Activated CD4-positive, alpha-beta T cell treated with anti-CD3 and anti-CD28 coated beads, Interleukin-2, amount 50 U/mL, for 48 hours (primary cell): ENCODE measurements at places on chromosomes 16 and 17.

- DNase-seq: no peak
Measured at GRCh38 chr16:68995011-68995504, 110.4 kb upstream of the HAS3 start.

- DNase-seq: peak; percentile 60
Measured at GRCh38 chr17:9021158-9021991, at the start of gene NTN1. Gene NTN1, plus strand, starts transcription at chr17:9021510. Its CDS starts 864 bp downstream, at chr17:9022374.

DNA sequence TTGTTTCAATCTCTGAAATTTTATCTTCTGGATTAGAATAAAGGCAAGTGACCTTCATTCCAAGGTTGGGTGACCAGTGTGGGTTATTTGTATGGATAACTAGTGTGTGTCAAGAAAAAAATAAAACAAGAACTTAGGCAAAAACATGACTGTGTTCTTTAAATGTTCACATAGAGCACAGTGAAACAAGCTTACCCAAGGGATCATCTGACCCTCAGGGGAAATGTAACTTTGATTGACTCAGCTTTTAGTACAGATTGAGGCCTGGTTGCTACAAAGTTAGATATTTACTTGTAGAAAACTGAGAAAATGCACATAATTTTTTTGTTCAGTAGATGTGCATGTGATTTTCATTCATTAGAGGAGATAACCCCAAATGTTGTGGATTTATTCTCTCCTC lies 6.7 kb downstream of the CACNG3 start:
- no peak for DNase-seq

- no peak for DNase-seq
Measured at GRCh38 chr16:1108299-1109252, 12.5 kb upstream of the C1QTNF8 start.

- no peak for DNase-seq
Measured at GRCh38 chr17:2844416-2844815, 48.2 kb downstream of the RAP1GAP2 start.

GRCh38 chr17:75691371-75691791 lies 24.2 kb downstream of the SAP30BP start:
- DNase-seq: peak; percentile 49

DNA sequence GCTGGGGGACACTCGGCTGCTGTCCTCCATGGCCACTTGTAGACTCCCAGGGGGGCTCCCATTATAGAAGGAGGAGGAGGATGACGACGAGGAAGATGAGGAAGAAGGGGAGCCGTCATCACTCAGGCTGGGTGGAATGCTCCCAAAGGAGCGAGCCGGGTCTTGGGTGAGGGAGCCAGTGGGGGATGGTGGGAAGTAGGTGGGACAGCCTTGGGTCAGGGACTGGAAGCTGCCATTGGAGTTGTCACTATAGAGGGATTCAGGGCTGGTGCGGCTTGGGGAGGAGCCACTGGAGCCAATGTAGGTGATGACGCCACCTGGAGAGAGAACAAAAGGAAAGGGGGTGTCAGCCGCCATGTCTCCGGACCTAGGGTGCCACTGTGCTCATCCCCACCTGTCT lies 3.3 kb downstream of the NR1D1 start:
- no peak for DNase-seq

DNA sequence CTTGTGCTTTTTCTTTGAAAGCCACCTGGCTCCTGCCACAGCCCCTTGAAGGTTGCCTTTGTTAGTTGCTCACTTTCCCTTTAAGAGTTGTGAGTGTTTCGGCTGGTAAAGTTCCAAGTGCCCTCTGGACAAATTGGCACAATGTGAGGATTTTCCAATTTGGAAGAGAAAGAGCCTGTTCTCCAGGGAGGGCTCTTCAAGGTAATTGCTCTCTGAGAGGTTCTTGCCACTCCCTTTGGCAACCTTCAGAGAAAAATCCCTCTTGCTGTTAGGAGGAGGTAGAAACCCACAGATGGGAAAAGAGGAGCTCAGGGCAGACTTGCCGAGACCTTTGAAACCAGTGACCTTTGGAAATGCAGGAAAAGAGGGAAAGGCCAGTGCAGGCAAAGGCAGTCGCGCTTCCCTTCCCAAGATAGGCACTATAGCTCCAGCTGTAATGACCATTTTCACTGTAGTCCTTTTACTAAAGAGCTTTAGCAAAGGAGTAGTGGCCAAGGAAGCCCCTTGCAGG lies 49.0 kb upstream of the AKAP1 start:
- no peak for DNase-seq

DNA sequence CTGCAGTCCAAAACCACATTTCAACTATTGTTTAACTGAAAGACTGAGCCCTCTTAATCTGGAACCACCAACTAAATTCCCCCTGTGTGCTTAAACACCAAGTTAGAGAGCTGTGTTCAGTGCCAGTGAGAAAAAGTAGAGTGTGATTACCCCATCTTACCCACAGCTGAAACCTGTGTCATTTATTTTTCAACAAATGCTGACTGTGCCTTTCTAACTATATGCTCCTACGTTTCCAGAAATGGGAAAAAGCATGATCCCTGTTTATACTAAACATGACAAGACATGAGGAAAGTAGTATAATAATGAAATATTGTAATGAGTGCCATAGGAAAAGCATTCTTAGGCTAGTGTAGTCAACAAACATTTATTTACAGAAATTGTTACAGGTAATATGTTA lies 7.4 kb upstream of the TOX3 start:
- DNase-seq: no peak

- peak; percentile 92 for DNase-seq
Measured at GRCh38 chr16:30075503-30076275, at the start of gene PPP4C. Gene PPP4C, plus strand, starts transcription at chr16:30075994. Its CDS starts 384 bp downstream, at chr16:30076378.

DNA sequence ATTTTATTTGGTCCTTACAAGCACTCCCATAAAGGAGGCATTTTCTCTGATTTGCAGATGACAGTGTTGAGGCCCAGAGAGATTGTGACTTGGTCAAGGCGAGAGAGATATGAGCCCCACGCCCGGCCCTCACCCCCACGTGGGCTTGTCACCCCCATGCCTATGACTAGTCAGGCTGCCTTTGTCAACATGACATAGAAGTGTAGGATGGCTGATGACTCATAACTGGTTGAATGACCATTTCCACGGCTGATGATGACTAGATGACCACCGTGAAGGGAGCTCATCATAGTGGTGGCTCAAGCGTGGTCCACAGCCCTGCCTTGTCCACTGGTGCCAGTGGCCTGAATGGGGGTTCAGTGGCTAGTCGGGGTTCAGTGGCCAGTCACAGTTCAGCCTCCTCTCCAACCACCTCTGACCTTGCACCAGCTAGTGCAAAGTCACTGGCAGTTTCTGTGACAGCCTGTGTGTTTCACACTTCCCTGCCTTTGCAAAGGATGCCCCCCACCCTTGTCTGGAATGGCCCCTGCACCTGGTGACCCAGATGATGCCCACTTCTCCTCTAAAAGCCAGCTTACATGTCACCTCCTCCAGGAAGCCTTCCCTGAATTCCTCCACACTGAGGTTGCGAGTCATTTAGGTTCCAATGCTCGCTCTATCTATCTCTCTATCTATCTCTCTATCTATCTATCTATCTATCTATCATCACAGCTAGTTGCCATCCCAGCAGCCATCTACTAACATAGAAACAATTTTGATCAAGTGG lies 3.8 kb upstream of the WSCD1 start:
- DNase-seq: no peak

- no peak for DNase-seq
Measured at GRCh38 chr17:40283662-40284061, 4.0 kb upstream of the CDC6 start.

- DNase-seq: no peak
Measured at GRCh38 chr16:1331712-1332617, 1.5 kb upstream of the BAIAP3 start.

GRCh38 chr17:77726549-77727006 lies 231.9 kb upstream of the TNRC6C start:
- no peak for DNase-seq

GRCh38 chr16:12558641-12559040 lies 245.0 kb downstream of the CPPED1 start:
- no peak for DNase-seq

- no peak for DNase-seq
Measured at GRCh38 chr16:86244158-86244557, 266.2 kb upstream of the FOXF1 start.

DNA sequence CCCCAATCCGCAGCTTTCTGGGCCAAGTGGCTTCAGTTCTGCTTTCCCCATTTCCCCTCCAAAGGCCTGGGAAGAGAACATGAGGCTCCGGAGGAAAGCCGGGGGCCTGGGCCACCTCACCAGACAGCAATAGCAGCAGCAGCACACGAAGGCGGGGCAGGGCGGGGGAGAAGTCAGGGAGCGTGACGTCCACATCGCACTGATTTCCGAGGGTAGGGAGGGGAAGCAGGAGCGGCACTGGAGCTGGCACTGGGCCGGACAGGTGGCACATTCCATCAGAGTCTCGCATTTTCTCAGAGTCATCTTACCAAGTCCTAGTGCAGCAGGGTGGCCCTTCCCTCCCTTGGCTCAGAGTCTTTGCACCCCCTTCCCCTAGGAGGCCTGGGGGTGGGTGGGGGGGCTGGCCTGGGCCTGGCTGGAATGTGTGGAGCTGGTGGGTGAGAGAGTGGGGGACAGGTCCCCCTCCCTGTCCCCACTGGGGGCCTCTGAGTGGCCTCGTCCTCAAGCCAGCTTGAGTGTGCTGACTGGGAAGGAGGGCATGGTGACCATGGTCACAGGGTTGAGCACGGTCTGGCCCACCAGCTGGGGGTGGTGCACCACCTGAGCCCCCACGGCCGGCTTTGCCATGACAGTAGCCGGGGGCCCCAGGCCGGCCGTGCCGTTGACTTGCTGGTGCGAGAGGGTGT lies 14.3 kb downstream of the MNT start:
- no peak for DNase-seq
